Left ventricle myocardium inferior (tissue), 1 donor: ENCODE measurements at places on chromosomes 3 and 15. TPM values are rescaled to one million over a fixed set of nuclear protein-coding genes. Genes with fewer than 3 reads are reported as not detected.
A peak's percentile ranks its signal among the peaks of the same experiment; 100 is the strongest.

DNA sequence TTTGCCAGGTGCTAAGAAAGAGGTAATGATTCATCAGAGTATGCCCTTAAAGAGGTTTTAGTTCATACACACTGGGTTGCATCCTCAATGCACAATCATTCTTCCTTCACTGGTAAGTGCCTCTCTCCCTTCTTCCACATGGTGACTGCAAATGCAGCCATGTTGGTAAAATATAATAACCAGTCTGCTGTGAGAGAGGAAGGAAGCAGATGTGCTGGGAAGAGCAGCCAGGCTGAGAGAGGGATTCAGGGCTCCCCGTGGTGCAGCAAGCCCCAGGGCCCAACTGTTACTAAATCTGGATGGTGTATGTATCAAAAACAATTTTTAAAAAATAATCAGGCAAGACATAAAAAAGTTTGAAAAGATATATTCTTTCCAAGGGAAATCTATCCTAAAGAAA is 498.1 kb downstream of the MAGI1 start:
- H3K4me3 ChIP-seq, result no peak overlapping the region
- no peak overlapping the region for H3K27ac ChIP-seq
- no peaks in the 10 kb centered on the region for H3K27me3 ChIP-seq
- no peak for DNase-seq
- no peaks in the 10 kb centered on the region for H3K36me3 ChIP-seq

- H3K4me3 ChIP-seq, result no peak overlapping the region
- H3K36me3 ChIP-seq, result no peaks in the 10 kb centered on the region
- H3K27ac ChIP-seq, result no peak overlapping the region
- DNase-seq, result no peak
These were observed 104.1 kb downstream of the CNTN3 start for GRCh38 chr3:74510261-74510818.

- H3K27ac ChIP-seq, result no peak overlapping the region
- no peaks in the 10 kb centered on the region for H3K36me3 ChIP-seq
- no peaks in the 10 kb centered on the region for H3K27me3 ChIP-seq
- DNase-seq, result no peak
- H3K4me3 ChIP-seq, result no peak overlapping the region
- no peaks in the 10 kb centered on the region for H3K4me1 ChIP-seq
These were observed 126.8 kb upstream of the PFN2 start for GRCh38 chr3:150097588-150097890.

GRCh38 chr15:59801649-59802048 is 112.5 kb upstream of the BNIP2 start:
- peaks cover 27% of the 10 kb centered on the region for H3K27me3 ChIP-seq
- no peak for DNase-seq
- H3K36me3 ChIP-seq, result no peaks in the 10 kb centered on the region

DNA sequence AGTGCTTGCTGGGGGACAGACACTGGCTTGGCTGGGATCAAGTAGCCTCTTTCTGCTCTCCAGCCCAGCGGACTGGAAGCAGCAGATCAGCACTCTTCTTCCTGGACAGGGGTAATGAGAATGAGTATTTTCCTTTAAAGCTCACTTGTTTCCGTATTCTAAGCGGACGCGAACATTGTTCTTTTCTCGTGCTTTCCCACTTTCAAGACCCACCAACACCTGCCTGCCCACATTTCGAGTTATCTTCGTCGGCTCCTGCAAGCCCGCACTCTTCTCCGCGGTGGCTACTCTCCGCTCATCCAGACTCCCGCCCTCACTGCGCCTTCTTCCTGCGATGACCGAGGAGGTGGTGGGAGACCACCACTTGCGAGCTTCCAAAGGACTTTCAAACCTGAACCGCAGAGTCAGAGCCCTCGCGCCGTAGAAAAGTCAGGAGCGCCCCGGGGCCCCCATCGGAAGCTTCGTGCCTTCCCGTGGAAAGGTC is 1.6 kb upstream of the PPM1L start:
- peak overlapping the region; percentile 96 for H3K27ac ChIP-seq

Gene SLC24A5
- total RNA-seq, result not detected

- H3K27ac ChIP-seq, result no peak overlapping the region
- no peak for DNase-seq
- H3K36me3 ChIP-seq, result no peaks in the 10 kb centered on the region
- no peaks in the 10 kb centered on the region for H3K27me3 ChIP-seq
- no peak overlapping the region for H3K4me3 ChIP-seq
These were observed 447.3 kb upstream of the CNTN3 start for GRCh38 chr3:75061806-75062205.

DNA sequence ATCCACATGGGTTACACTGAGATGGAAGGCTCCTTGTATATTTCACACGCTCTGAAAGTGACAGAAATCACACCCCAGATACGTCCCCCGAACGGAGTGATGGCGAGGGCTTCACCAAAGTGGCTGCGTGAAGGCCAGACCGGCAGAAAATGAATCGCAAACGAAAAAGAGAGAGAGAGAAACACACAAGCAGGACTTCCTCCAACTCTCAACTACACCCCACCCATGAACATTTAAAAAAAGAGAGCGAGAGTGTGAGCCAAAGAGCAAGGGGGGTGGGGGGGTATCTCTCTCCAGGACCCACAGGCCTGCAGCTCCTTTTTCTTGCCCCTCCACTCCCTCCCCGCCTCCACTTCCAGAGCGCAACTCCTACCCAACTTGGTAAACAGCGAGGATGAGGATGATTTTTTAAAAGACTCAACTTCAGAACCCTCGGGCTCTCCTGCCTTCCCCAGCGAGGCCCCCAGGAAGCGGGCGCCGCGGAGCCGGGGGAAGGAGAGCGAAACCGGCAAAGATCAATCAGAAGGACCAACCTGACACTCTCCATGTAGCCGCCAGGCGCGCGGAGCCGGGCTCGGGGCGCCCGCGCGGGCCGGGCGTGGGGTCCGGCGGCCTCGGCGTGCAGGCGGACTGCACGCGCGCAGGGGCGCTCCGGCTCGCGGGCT is 519.1 kb downstream of the FOXP1 start:
- H3K27me3 ChIP-seq, result no peaks in the 10 kb centered on the region
- peak overlapping the region; percentile 96 for H3K27ac ChIP-seq
- H3K36me3 ChIP-seq, result no peaks in the 10 kb centered on the region
- H3K4me3 ChIP-seq, result peak overlapping the region; percentile 77
- DNase-seq, result no peak

Gene NR1I2
- not detected for total RNA-seq

GRCh38 chr3:48470286-48470685 is 23.7 kb downstream of the ATRIP start:
- peak overlapping the region; percentile 99 for H3K27ac ChIP-seq
- H3K4me3 ChIP-seq, result peak overlapping the region; percentile 85
- no peak for DNase-seq

GRCh38 chr15:81926981-81927380 is 118.8 kb downstream of the MEX3B start:
- H3K27ac ChIP-seq, result no peak overlapping the region
- no peaks in the 10 kb centered on the region for H3K27me3 ChIP-seq
- peaks cover 12% of the 10 kb centered on the region for H3K4me1 ChIP-seq
- no peak for DNase-seq

Gene TRAT1
- not detected for total RNA-seq

DNA sequence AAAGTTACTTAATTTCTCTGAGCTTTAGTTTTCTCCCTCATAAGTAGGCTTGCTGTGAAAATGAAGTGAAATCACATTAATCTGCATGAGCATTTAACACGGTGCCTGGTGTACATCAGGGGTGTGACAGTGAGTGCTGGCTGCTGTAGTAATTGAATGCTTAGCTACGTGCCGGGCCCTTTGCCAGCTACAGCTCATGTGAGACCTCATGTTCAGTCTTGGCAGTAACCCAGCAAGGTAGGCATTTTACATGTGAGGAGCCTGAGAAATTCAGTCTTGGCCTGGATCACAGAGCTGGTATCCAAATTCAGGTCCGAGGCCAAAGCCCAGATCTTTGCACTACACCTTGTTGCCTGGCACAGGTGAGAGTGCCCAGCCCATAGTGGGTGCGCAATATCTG is 9.1 kb downstream of the GHRL start:
- no peak overlapping the region for H3K27ac ChIP-seq
- H3K4me1 ChIP-seq, result peaks cover 19% of the 10 kb centered on the region
- peaks cover 75% of the 10 kb centered on the region for H3K36me3 ChIP-seq
- no peak overlapping the region for H3K4me3 ChIP-seq
